ENCODE measurements at places on chromosomes 12 and 14.

- no peak for DNase-seq
Measured at GRCh38 chr14:100291305-100292075, 14.8 kb downstream of the SLC25A29 start.

- DNase-seq = no peak
Measured at GRCh38 chr12:87381742-87382141, 647.5 kb downstream of the C12orf50 start.

DNA sequence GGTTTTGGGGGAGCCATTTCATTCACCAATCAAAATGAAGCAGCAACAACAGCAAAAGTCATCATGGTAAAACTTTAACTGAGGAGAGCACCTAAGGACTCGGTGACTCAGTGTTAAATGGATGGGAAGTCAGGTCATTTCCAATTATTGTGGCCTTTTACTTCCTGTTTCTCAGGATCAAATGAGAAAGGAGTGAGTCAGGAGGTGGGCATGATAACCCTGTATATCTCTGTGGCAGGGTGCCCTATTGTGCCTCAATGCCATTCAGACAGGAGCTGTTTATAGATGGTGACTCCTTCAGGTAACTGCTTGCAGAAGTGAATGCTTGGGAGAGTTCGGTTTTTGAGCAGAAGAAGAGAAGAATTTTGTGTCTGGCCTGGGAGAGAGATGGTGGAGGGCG is 135.5 kb upstream of the CPM start:
- DNase-seq = peak; percentile 52

- DNase-seq = no peak
Measured at GRCh38 chr14:77955816-77956484, 156.0 kb downstream of the ADCK1 start.

DNA sequence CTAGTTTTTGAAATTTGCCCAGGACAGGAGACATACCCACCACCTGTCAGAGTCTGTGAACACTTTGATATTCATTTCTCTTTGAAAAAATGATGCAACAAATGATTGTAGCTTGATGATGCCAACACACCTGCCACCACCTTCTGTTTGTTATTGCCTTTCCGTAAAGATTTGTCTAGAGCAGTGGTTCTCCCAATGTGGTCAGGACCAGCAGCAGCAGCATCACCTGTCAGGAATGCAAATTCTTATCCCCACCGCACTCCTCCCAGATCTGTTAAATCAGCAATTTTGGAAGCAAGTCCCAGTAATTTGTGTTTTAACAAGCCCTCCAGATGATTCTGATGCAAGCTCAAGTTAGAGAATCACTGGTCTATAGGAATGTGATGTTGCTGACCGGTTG is 9.9 kb downstream of the CCDC175 start:
- DNase-seq = no peak
